Renal pelvis (tissue), 12 donors: ENCODE measurements at places on chromosomes 1 and 21. TPM values are rescaled to one million over a fixed set of nuclear protein-coding genes. Genes with fewer than 3 reads are reported as not detected.

The OR2L5 gene
- polyA plus RNA-seq: not detected

The LRRC38 gene
- not detected for polyA plus RNA-seq

The BEST4 gene
- 1.3 TPM for polyA plus RNA-seq

The MAP3K7CL gene
- polyA plus RNA-seq: 7.0 TPM

The CATSPERE gene
- 1.5 TPM for polyA plus RNA-seq

- DNase-seq: no peak
Observed at GRCh38 chr1:187413405-187414169, 584.8 kb downstream of the PLA2G4A start.

DNA sequence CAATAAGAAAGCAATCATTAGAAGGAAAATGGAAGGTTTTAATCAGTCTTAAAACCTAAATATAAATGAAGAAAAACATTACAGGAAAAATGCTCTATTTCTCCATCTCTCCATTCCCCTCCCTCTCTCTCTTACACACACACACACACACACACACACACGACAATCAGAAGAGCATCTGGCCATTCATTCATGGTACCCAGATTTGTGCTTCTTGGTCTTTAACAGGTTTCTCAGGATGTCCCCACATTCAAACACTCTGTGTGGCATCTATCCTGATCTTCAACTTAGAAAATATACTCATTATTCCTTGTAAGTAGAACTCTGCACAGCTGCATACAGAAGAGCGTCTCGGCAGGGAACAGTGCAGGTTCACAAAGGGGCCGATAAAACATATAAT, 779 bp downstream of the LRRC40 start:
- DNase-seq: no peak

GRCh38 chr1:3577711-3578432, 33.4 kb downstream of the MEGF6 start:
- no peak for DNase-seq

GRCh38 chr21:40602080-40602479, 244.9 kb downstream of the DSCAM start:
- no peak for DNase-seq

DNA sequence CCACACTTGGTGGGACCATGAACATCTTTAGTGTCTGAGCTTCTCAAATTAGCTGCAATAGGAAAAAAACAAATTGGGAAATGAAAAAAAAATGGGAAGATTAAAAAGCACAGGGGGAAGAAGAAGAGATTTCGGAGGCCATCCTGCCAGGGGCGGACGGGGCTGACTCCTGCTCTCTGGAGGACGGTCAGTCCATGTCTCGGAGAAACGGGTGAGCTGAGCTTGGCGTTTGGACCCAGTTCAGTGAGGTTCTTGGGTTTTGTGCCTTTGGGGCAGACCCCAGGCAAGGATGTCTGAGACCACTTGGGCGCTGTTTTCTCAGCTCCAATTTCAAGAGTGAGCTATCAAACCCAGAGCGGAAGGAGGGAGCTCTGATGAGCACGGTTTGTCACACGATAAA, 123.9 kb downstream of the PRDM2 start:
- DNase-seq: no peak

DNA sequence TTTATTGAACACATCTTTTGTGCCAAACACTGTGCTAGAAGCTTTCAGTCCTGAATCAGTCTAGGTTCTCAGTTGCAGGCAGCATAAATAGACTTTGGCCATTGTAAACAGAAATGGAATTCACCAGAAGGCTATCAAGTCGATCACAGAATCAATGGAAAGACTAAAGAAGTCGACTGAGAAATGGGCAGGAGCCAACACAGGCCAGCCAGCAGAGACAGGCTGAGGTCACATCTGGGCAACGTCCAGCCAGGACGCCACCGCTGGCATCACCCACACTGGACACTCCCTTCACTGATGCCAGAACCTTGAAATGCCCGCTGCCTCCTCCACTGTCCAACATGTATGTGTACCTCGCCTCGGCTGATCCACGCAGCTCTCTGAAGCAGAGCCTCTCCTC, 5.5 kb upstream of the CNTN2 start:
- no peak for DNase-seq

DNA sequence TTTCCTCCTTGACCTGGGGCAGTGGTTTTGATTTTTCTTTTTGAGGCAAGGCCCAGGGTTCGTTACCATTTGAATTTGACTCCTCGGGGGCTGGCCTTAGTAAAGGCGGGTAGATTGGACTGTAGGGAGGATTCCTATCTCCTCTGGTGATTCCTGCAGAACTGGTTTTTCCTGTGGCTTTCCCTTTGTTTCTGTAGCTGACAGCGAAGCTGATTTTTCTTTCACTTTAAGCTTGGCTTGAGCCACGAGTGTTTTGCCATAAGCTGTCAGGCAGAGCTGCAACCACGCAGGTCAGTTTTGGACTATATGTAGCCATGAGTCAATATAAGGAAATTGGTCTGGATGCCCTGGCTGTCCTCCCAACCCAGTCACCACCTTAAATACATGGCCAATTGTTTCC, 28.7 kb upstream of the KCNJ15 start:
- no peak for DNase-seq

DNA sequence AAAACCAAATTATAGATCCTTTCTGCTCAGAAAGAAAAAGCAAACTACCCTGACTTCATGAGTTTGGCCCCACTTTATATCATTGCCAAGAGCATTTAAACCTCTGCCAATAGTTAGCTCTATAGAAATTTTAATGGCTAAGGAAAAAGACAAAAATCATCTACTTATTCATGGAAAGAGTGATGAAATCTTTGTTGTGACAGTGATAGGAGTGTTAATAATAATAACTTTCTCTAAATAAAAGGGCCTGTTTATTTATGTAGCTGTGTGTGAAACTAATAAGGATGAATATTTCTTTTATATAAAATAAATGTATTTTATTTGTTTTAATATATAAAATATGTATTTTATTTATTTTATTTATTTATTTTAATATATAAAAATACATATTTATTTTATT, 6.4 kb downstream of the CHODL start:
- no peak for DNase-seq

DNA sequence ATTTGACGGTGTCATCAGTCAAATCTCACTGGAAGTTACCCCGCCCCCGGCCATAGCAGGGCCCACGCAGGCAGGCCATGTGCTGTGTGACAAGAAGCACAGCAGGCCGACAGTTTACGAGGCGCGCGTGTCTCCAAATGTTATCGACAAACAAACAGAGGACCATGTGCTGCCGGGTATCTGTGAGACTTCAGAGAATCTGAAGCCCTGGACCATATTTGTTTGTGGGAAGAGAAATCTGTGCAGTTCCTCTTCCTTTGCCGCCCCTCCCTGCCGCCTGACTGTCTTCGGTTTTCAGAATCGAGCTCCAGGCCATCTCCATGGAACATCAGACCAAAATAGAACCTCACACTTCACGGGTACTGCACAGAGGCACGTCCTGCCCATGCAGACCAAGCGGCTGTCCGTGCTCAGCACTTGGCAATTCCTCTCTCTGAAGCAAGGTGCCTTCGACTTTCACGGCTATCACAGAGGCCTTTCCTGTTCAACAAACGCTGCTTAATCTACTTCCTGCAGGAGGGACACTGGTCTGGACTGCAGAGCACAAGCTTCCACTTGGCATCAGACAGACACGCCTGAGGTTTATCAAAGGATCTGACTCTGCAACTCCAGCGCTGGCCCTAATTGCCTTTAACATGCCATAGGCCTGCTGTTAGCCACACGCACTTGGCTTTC, 135.7 kb upstream of the KRTAP19-8 start:
- no peak for DNase-seq

DNA sequence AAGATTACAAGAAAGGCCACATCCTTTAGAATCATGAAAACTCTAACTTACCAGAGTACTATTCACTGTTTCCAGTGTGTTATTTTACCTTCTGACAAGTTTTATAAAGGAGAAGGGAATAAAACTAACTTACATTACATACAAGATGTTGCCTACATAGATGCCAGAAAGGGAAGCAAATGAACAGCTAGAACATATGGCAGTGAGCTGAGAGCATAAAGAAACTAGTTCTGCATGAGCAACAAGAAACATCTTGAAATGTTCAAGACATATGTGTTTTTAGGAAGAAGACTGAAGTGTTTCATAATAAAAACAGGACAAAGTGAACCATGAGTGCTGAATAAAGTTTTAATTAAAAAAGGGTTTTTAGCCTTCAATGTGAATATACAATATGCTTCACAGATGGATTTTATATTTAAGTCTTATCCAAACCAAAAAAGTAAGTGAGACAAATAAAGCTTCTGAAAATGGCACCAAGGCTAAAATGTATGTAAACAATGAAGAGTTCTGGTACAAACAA, 39.4 kb downstream of the SLC5A9 start:
- no peak for DNase-seq
